Stimulated activated CD4-positive, alpha-beta T cell treated with anti-CD3 and anti-CD28 coated beads, Interleukin-4, amount 100 ng/mL, for 24 hours (primary cell): ENCODE measurements at places on chromosomes 2 and 18.

GRCh38 chr2:118440404-118441098 is 352.3 kb downstream of the INSIG2 start:
- DNase-seq = no peak

DNA sequence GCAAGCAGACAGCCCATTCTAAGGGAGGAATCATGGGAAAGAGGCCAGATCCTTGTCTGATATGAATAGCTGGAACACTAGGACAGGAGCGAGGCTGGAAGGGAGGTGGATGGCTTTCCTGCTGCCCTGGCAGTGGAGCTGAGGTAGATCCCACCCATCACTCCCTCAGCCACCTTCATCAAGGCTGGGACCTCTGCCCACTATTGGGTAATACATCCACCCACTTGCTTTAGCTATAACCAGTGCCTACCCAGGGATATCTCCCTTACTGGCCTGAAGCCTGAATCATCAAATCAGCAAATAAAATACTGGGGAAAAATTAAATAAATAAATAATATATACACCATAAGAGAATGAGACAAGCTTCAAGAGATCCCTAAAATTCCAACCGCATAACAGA is 183.2 kb upstream of the KYNU start:
- DNase-seq = no peak

GRCh38 chr2:199303728-199304177 is 154.0 kb downstream of the SATB2 start:
- DNase-seq = no peak

DNA sequence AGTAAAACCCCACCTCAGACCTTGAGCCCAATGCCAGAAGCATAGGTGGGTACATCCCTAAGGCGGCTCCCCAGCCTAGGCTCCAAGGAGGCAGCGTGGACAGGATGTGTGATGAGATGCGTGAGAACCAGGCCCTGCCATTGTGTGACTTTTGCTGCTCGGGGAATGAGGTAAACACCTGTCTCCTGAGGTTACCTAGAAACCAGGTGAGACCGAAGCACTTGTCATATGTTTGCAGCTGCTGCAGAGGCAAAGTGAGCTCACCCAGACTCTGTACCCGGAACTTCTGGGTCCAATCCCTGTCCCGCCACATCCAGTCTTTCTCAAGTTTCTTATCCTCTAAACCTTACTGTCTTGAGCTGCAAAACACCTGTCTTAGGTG is 3.4 kb downstream of the FBLN7 start:
- DNase-seq = no peak

DNA sequence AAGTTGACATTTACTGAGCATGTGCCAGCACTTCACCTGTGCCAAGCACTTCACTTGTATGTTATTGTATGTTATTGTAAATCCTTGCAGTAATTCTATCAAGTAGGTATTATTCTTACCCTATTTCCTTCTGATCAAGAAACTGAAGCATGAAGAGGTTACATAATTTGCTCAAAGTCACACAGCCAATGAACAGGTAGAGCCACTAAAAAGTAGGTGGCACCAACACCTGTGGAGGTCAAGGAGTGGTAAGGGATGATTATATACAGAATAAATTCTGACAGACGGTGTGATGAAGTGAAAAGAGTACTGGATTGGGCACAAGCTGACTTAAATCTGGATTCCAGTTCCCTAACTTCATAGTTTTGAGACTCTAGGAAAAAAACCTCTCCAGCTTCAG is 71.0 kb downstream of the SPIRE1 start:
- DNase-seq = no peak

DNA sequence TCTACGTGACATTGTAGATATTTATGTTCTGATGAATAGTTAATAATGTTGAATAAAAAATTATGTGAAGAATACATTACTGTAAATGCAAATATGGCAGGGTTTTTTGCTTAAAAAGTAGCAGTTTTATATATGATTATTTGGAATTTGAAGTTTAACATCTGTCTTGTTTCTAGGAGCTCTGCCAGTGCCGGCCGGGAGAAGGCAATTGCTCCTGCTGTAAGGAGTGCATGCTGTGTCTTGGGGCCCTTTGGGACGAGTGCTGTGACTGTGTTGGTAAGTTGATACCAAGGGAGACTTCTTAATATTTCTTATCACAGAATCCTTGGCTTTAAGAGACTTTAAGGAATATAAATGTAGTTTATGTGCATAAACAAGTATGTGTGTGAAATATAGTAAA is 25.2 kb downstream of the TWSG1 start:
- DNase-seq = no peak

GRCh38 chr18:45851161-45851925 is 25.9 kb downstream of the SIGLEC15 start:
- DNase-seq = no peak

DNA sequence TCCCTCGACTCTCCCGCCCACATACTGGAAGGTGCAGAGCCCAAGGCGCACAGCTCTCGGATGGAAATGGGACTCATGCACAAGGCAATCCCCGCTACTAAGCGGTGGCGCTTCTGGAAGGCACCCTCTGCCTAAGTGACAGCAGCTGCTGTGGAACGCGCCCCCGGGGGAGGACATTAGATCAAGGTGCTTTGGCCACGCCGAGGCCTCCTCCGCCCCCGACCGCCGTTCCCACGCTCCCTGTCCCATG is 202 bp downstream of the MCEE start:
- no peak for DNase-seq

GRCh38 chr2:54652540-54652939 is 70.9 kb upstream of the EML6 start:
- DNase-seq = no peak

DNA sequence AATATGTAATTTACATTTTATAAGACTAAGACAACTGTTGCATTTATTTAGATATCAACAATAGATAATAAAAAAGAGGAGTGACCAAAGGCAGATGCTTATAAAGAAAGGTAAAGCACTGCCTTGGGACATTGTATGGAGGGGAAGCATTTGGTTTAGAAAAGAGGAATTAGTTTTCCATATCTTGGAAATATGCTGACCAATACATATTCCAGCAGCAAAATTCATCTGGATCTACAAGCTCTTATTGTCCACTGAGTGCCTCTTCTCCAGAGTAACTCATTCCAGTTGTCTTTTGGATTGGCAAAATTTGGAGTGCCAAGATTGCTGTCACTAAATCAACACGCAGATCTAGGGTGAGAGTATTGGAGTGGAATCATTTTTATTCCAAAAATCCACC is 8.9 kb upstream of the VPS4B start:
- no peak for DNase-seq

DNA sequence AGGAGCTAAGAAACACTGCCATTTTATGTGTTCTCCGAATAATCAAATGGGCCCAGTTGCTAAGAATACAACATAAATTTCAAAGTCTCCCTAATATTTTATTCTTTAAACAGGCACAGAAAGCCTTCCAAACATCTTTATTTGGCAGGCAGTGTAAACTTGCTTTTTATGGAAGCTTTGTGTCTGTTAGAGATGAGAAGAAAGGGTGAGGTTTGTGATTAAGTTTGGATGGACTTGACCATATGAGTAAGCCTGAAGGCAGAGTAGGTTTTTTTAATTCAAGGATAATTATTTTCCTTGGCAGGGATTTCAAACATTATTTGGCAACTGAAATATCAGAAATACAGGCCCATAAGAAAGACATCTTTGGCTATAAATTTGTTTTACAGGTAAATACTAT is 62.9 kb downstream of the COX7A2L start:
- DNase-seq = no peak

DNA sequence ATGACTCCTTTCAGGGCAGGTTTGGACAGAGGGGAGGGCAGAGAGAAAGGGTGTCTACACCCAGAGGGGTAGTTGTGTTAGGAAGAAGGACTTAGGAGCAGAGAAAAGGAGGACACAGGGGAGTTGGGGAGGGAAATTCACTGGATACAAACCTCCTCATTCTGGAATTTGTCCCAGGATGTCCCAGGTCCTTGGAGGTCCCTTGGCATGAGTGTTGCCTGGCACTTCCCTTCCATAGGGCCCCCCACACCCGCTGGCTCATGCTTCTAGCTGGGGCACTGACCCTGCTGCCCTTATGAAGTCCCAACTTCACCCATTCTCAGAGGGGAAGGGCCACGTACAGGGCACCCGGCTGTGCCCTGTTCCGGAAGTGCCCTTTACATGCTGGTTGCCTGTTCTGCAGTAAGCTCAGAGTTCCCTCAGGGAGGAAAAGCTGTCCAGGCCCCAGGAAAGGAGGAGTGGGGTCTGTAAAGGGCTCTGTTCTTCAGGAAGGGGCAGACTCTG is 93.6 kb upstream of the SMAD2 start:
- DNase-seq = no peak

GRCh38 chr18:45836242-45837205 is 11.0 kb downstream of the SIGLEC15 start:
- no peak for DNase-seq

DNA sequence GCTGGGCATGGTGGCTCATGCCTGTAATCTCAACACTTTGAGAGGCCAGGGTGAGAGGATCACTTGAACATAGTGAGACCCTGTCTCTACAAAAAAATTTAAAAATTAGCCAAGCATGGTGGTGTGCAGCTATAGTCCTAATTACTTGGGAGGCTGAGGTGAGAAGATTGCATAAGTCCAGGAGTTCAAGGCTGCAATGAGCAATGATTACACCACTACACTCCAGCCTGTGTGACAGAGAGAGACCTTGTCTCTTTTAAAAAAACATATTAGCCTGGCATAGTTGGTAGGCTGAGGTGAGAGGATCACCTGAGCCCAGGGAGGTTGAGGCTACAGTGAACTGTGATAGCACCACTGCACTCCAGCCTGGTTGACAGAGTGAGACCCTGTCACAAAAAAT is 13.7 kb downstream of the TRAPPC8 start:
- no peak for DNase-seq

- DNase-seq = no peak
These were observed 69.3 kb downstream of the NCKAP5 start for GRCh38 chr2:133498662-133499585.

GRCh38 chr18:26479065-26479680 is 69.2 kb downstream of the KCTD1 start:
- DNase-seq = no peak

GRCh38 chr2:102119255-102119654 is 23.3 kb upstream of the IL1R1 start:
- no peak for DNase-seq

DNA sequence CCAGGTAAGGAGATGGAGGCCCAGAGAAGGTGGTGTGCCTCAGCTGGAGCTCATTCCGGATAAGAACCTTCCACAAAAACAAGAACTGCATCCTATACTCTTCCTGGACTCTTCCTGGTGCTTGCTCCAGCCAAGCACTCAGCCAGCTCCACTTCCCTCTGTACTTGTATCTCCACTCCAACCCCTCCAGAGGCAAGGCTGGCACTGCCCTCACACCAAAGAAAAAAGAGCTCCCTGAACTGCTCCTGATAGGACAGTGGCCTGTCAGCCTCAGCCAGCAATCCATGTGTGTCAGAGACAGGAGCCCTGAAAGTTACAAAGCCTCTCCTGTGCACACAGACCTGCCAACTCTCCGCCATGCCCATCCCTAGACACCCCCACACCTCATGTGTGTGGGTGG is 248.1 kb downstream of the CELF4 start:
- no peak for DNase-seq

DNA sequence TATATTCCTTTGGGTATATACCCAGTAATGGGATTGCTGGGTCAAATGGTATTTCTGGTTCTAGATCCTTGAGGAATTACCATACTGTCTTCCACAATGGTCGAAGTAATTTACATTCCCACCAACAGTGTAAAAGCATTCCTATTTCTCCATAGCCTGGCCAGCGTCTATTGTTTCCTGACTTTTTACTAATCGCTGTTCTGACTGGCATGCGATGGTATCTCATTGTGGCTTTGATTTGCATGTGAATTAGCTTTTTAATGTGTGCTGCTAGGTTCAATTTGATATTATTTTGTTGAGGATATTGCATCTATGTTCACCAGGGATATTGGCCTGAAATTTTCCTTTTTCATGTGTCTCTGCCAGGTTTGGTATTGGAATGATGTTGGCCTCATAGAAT is 67.4 kb upstream of the VRK2 start:
- no peak for DNase-seq

DNA sequence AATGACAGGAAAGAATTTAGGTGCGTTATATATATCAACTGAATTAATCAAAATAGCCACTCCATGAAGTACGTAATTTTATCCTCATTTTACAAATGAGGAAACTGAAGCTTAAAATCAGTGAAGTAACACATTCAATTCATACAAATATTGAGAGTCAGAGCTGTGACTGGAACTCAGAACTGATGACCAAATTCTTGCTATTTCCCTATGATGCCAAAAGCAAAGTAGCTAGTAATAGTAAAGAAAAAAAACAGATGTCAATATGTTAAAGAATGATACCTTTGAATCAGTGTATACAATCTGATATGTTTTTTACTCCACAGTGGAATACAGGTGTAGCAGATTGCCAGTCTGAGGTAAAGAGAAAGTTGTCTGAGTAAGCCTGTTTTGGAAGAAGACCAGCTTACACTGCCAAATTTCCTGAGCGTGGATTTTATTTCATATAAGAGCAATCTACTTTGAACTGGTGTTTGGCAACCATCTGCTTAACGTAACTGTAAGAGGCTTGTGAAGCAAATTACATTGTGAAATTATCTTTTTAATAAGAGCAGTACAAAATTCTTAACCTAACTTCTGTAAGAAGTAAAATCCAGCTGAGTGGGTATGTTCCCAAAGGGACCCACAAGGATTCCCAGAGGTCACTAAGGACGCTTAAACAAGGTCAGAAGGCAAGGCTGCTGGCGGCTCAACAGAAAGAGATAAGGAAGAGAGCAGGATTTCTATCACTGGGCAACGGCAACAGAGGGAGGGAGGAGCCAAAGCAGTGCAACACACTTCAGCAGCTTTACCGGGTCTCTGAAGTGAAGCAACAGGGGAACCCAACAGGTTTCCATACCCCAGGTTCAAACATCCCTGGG is 85.6 kb downstream of the IKZF2 start:
- no peak for DNase-seq

- no peak for DNase-seq
These were observed 75.6 kb upstream of the ITGB6 start for GRCh38 chr2:160275656-160276055.

DNA sequence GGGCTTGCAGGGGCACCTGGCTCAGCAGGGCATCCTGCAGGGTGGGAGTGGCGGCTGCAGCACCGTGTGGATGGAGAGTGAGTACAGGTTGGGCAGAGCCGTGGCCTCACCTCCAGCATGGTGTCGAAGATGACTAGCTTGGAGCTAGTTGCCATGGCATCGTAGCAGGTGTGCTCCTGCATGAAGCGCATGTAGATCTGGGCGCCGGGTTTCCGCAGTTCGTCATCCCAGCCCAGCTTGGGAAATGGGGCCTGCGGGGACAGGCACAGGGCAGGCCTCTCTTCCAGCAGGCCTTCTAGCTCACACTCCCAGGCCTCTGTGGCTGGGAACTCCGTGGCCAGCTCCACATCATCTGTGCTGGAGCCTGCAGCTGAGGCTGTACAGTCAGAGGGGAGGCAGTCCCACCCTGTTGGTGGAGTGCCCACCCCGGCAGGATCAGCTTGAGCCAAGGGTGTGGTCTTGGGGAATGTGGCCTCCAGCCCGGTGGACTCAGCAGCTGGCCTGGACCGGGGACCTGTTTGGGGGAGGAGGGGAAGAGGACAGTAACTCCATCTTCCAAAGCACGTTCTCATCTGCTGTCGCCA is 1.6 kb downstream of the PRKAG3 start:
- DNase-seq = no peak
